H54 (cell line): ENCODE measurements at places on chromosomes 4 and X.

GRCh38 chr4:85569730-85570299, 94.9 kb downstream of the ARHGAP24 start:
- no peak for DNase-seq

GRCh38 chr4:45437381-45437780, 686.5 kb downstream of the GABRG1 start:
- no peak for DNase-seq

- DNase-seq, result no peak
Observed at GRCh38 chr4:67873116-67873515, 10.7 kb downstream of the TMPRSS11D start.

GRCh38 chrX:39725114-39725513, 372.6 kb downstream of the BCOR start:
- no peak for DNase-seq

DNA sequence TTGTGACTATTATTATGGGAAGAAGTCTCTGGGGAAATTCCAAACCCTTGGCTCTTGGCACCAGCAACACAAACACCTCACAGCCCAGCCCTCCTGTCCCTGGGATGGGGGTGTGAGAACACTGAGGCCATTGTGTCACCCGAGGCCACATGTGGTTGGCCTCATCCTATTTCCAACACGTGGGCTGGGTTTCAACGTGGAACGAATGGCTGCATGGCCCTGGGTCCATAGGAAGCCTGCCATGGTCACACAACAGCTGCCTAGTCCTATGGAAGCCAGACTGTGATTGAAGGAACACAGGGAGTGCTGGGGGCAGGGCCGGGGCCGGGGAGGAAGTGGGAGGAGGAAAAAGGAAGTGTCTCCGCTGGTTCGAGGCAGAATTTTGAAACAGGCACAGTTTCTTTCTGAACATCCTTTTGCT, 10.0 kb downstream of the CLCN4 start:
- no peak for DNase-seq

DNA sequence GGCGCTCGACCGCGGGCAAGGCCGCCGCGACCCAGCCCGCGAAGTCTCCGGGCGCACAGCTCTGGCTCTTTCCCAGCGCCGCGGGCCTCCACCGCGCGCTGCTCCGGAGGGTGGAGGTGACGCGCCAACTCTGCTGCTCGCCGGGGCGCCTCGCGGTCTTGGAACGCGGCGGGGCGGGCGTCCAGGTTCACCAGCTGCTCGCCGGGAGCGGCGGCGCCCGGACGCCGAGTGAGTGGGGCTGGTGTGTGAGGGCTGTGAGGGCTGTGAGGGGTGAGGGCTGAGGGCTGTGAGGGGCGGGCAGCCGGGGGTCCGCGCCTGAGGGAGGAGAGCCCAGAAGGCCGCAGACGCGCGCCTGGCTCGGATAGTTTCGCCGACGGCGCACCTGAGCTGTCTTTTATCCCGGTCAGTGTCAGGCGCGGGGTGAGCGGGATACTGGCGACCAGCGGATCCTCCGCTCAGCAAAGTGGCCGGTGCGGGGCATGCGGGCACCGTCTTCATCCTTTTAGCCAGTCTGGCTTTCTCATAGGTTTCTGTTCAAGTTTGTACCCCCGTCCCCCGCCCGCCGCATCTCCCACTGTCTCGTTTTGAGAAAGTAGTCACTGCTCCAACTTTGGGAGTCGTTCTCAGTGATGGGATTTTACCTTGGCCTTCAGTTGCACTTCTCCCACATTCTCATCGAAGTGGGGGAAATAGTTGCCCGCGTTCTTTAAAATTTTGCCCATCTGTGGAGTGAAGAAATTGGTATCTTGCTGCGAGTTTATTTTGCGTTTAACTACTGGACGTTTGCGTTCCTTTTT, 586 bp downstream of the HERC5 start:
- peak; percentile 30 for DNase-seq

DNA sequence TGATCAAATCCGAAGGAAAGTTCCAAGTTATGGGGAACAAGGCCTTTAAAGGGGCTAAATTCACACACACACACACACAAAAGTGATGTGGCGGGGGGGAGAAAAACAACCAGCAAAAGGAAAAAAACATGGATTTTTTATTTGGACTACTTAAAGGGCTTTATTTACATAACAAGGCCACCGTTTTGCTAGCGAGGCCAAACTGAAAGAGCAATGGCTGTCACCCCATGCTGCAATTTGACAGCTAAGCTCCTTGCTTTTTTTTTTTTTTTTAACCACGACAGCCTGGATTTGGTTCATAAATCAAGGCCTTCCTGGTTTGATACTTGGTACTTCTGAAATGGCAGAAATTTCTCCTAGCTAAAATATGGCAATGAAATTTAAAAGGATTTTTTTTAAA, 99.6 kb upstream of the PTCHD1 start:
- no peak for DNase-seq

GRCh38 chr4:185479507-185479971, 8.0 kb upstream of the CCDC110 start:
- no peak for DNase-seq

DNA sequence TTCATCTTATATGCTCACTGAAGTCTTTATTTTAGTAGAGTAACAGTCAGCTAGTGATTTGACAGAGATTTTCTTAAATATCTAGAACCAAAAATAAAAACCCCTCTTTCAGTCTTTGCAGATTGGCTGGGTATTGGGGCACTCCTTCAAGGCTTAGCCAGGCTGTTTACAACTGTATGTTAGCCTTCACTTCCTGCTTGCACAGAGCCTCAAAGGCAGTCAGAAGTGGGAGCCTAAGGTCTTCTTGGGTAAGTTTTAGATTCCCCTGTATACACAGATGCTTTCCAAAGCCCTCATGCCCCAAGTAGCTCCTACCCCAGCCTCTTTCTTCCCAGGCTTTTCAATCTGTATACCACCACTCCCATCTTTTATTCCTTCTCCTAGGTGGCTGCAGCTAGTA, 136.1 kb upstream of the STIM2 start:
- no peak for DNase-seq

GRCh38 chr4:173560896-173561295, 30.9 kb upstream of the HAND2 start:
- no peak for DNase-seq

- DNase-seq, result peak; percentile 12
Observed at GRCh38 chr4:47374477-47374876, 89.0 kb downstream of the COMMD8 start.

DNA sequence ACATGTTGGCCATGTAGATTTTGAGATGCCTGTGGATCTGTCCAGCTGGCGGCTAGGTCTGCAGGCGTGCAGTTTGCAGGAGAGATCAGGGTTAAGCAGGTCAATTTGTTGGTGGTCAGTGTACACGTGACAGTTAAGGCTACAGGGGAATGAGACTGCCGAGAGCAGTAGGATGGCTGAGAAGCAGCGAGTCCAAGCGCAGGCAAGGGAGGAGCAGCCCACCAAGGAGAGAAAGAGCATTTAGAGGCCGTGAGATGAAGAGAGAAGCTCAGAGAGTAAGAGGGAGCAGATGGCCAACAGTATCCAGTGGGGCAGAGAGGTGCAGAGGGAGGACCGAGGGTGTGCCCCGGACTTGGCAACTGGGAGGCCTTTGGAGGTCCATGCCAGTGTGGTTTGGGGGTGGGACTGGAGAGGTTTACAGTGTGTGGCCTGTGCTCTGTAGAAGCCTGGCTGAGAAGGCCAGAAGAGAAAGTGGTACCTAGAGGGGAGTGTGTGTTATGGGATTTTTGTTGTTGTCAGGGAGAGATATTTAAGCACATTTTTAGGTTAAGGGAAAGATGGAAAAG, 18.4 kb downstream of the SNX25 start:
- DNase-seq, result no peak
